GM12891 (cell line): ENCODE measurements at places on chromosomes 11 and 22.

GRCh38 chr11:7869467-7869866 is 61.6 kb downstream of the OR10A6 start:
- DNase-seq = no peak

DNA sequence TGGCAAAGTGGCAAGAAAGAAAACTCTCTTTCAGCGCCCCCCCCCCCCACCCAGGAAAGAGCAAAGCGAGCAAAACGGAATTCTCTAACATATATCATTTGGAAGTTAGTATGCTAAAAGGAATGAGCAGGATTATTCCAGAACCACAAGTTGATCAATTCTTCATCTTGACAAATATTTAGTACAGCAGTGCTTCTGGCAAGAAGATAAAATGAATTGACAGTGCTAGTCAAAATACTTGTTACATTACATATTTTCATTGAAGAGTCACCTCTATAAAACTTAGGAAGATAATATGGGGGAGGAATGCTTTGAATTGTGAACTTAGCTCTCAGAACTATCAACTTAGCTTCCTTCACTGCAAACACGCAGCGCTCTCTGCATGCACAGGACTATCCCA is 377.4 kb downstream of the DYNC2H1 start:
- DNase-seq = no peak

- no peak for DNase-seq
Measured at GRCh38 chr22:27999876-28000275, 80.8 kb upstream of the PITPNB start.

DNA sequence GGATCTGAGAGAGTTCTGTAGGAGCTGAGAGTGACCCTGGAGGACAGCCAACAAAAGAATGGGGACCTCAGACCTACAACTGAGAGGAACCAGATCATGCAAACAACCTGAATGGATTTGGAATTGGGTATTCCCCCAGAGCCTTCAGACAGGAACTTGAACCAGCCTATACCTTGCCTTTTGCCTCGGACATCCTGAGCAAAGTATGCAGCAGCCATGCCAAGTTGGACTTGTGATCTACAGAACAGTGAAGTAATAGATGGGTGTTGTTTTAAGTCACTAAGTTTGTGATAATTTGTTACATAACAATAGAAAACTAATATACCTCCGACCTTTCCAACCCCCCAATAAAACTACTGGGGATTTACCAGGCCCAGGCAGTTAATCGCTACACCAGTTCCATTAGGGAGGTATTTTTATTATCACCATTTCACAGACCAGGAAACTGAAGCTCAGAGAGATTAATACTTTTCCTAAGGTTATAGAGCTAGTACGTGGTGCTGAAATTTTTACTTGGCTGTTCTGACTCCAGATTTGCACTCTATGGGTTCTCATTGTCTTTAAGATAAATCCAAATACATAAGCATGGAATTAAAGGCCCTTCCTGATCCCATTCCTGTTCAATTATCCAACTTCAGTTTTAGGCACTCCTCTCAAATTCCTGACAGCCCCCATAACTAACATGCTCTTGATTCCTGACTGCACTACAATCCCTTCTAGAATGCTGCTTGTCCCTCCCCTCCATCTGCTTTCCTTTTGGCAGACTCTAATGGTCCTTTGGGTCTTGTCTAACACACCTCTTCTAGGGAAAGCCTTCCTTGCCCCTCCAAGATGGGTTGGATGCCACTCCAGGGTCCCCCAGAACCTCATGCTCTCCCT is 1.7 kb upstream of the RASSF10 start:
- no peak for DNase-seq

GRCh38 chr11:114326776-114327175 is 30.6 kb downstream of the NNMT start:
- no peak for DNase-seq

- no peak for DNase-seq
Measured at GRCh38 chr11:115576606-115577380, 72.6 kb upstream of the CADM1 start.

DNA sequence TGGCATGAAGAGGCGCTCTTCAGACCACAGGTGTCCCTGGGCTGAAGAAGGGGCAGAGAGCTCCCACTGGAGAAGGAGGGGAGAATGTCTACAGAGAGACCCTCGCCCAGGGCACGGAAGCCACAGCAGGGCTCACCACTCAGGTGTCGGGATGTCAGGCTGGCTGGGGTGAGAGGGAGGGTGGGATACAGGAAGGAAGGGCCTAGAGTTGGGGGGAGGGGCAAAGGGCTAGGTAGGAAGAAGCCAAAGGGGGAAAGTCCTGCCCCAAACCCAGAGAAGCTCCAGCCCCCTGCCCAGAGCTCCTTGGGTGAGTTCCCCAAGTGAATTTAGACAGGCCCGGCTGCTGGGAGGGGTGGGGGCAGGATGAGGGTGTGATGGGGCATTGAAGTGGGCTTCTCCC is 232.0 kb downstream of the CEP164 start:
- DNase-seq = no peak

GRCh38 chr11:86386283-86386682 is 11.6 kb downstream of the CCDC81 start:
- no peak for DNase-seq

DNA sequence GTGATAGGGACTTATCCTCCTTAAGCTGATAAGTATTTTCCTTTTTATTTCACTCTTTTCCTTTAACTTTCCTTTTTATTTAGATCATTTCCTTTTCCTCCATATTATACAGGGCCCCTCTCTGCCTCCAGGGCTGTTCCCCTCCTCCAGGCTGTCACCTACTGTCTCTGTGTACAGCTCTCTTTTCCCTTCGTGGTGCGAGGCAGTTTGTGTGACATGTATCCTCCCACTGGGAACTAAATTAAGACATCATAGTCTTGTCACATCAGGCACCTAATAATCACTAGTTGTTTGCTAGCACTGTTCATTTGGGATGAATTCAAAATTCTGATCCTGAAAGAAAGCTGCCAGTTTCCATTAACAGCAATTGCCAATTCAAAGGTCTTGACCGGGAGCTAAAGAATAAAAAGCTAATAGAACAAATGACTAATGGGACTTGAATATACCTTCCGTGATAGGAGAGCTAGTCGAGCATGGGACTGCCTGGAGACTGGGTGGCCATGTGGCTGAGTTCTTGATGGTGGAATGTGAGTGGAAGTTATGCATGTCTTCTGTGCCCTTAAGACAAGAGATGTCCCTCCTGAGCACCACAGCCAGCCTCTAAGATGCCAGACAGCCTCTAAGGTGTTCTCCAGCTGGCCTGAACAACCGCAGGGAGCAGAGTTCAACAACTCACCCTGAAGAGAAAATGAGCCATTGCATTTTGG is 77.7 kb upstream of the LRRC55 start:
- no peak for DNase-seq

- DNase-seq = no peak
Measured at GRCh38 chr11:37926772-37927171, 1328.7 kb upstream of the RAG2 start.

DNA sequence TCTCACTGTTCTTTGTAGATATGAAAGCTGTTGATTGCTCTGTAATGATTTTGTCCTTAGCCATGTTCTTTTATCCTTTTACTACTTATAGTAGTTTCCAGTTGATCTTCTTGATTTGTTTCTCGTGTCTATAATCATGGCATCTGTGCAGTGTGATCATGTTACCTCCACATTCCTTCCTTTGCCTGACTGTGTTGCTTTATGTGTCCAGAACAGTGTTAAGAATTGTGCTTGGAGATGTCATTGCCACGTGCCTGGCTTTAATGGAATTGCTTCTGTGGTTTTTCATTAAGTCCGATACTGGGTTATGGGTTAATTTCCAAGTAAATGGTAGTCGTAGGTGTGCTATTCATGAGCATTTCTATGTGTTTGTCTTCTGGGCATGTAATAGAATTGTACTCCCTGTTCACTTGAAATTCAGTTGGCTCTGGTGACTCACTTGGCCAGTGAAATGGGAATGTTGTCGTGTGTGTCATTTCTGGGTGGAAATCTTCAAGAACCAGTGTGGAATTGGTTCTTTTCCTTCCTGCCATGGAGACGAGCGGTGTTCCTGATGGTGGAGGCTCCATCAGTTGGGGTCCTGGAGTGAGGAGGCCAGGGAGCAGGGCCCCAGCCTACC is 6.8 kb downstream of the GTSE1 start:
- DNase-seq = no peak

DNA sequence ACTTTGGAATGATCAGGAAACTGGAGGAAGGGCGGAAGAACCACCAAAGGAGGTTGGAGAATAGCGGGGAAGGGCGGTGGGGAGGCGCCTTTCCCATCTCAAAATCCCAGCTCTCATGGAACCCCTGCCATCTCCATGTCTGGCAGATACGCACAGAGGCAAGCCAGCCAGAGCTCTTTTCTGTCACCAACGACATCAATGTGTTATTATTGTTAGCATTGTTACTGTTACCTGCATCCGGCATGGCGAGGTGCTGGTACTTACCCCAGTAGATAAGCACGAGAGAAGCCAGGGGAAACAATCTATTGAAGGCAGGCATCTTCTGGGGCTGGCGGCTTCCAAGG is 969 bp downstream of the SCN3B start:
- DNase-seq = no peak

- DNase-seq = no peak
Measured at GRCh38 chr11:12060385-12060985, 49.9 kb upstream of the MICAL2 start.

- DNase-seq = no peak
Measured at GRCh38 chr22:46050916-46051614, 74.1 kb upstream of the WNT7B start.

GRCh38 chr22:49188091-49188490 is 639.6 kb downstream of the BRD1 start:
- DNase-seq = no peak
